ENCODE measurements at places on chromosomes 5 and 9.
A peak's percentile ranks its signal among the peaks of the same experiment; 100 is the strongest.

GRCh38 chr5:114450437-114450836 lies 88.6 kb downstream of the KCNN2 start:
- no peak for DNase-seq

DNA sequence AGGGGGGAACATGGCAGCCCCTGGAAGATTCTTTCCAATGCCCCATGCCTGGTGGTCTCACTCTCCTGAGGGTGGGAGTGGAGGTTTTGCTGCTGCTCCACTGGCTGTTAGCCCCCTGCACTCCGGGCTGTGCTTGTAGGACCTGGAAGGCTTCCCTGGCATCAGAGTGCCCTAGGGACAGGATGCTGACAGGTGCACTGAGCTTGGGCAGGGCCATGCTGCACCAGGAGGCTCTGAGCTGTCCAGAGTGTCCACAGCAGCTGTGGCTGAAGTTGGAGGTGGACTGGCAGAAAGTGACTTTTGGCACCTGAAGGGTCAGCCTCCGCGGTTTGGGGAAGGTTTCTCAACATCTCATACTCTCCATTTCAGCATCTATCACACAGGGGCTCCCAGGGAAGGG lies 249.1 kb downstream of the GADD45G start:
- DNase-seq = no peak

DNA sequence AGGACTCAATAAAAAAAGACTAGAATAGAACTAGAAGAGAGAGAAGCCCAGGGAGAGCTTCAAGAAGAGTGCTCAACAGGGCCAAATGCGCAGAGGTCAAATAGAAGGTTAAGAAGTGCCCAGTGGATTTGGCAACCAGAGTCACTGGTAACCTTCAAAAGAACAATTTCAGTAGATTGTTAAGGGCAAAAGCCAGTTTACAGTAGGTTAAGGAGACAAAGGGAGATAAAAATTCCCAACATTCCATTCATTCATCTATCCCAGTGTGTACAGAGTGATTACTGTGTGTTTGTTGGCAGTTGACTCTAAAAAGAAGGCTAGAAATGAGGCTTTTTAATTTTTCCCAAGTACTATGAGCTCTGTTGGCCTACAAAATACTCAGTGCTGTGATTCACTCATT lies 69.4 kb downstream of the RIGI start:
- no peak for DNase-seq

- DNase-seq = no peak
Measured at GRCh38 chr9:73157811-73158210, 6.1 kb downstream of the ANXA1 start.

DNA sequence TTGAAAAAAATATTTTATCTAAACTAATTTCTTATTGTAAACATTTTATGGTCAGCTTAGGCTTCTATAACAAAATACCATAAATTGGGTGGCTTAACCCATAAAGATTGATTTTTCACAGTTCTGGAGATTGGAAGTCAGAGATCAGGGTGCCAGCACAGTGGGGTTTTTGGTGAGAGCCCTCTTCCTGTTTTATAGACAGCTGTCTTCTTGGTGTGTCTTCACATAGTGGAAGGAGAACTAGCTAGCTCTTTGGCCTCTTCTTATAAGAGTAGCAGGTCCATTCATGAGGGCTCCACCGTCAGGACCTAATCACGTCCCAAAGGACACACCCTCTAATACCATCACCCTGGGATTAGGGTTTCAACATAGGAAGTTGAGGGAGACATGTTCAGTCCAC lies 26.6 kb downstream of the OTULINL start:
- DNase-seq = no peak

GRCh38 chr5:157744051-157745011 lies 819 bp downstream of the LSM11 start:
- DNase-seq = peak; percentile 49

DNA sequence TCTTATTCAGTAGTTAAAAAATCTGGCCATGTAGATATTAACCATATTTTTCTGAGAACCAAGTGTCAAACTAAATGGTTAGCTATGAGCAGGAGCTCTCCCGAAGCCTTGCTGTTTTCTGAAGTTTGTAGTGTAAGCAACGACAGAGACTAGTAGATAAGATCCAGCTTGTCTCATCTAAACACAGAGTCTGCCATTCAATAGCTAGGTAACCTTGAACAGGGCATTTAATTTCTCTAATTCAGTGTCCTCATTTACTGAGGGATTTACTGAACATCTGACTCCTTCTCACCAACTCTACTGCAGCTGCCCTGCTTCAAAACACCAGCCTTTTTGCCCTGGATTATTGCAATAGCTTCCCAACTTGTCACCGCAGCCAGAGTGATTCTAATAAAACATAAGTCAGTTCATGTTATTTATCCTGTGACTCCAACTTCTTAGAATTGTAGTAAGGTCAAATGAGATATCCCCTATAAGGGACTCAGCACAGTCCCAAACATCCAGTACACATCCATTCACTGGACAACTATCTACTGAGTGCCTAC lies 337.0 kb downstream of the PLK2 start:
- DNase-seq = no peak

GRCh38 chr5:122182491-122182921 lies 53.2 kb downstream of the ZNF474 start:
- DNase-seq = no peak

DNA sequence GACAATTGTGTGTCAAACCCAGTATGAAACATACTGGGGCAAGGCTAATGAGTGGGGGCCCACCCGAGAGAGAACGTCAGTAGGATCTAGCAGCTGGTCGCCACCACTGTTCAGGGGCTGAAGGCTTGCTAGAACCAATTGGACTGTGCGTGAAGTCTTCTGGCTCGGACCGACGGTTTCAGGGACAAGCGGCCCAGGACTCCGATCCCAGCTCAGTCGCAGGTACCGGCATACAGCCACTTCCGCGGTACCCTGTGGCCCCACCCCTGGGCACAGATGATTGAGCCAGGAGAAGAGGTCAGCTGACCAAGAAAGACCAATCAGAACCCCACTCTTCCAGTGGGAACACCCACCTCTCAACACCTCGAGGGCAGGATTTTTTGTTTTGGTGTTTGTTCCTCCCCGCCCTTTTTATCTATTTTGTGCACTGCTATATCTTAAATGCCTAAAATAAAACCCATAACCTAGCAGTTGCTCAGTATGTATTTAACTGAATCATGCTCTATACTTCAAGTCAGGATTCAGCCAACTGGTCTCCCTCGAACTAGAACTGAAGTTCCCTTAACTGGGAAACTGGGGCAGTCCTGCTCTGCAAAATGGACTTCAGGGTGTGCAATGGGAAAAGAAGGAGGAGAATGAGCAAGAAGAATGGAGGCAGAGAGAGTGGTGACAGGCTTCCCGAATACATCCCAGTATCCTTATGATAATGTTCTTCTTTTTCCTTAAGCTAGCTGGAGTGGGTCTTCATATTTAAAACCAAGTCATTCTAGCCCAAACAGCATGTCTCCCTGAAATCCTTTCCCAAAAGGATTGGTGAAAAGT lies 21.1 kb upstream of the CPEB4 start:
- no peak for DNase-seq

DNA sequence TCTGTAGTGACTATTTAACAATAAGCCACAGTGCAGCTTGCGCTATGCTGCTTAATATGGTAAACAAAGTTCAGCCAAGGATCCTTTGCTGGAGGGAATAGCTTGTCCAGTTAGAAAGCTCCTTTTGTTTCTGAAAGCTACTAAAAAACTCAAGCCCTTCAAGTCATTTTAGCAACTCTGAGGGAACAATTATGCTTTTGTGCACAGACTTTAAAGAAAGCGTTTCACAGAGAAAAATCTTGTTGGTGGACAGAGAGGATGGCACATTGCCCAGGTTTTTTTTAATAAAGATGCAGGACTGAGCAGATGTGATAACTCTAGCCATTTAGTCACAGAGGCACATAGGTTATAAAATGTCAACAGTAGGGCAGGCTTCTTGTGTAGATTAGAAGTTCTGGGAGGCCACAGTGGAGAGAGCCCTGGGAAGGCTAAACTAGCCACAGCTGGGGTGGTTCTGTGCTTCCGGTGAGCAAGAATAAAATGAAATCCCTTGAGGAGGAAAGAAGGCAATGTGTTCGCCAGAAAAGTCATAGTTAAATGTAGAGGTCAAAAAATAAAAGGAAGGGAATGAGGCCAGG lies 63.4 kb downstream of the ALDH7A1 start:
- DNase-seq = no peak

DNA sequence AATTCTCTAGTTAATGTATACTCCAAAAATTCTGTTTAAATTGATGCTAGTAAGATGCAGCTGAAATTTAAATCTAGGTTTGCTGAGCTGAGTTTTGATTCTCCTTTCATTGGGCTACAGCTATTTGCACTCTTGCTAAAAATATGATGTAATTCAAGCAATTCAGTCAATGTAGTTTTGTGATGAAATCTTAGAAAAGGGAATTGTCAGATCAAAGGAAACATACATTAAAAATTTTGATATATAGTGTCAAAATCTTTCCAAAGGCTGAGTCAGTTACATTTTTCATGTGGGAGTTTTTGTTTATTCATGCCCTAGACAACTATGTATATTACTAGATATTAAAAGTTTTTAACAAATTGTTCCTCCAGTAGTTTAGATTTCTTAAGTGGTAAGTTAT lies 334.9 kb upstream of the DAB2 start:
- DNase-seq = no peak

DNA sequence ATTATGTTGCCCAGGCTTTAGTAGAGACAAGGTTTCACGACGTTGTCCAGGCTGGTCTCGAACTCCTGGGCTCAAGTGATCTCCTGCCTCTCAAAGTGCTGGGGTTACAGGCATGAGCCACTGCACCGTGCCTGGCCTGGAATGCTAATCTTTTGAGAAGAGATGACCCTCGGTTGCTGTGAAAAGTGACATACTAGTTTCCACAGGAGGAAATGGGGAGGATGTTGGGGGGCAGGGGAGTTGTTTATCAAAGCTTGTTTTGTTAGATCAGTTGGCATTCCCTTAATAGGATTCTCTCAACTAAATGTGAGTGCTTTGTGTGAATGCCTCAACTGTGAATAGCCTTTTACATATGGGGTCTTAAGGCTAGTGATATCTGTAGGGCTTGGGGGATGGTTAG lies 16.4 kb upstream of the MATR3 start:
- no peak for DNase-seq

DNA sequence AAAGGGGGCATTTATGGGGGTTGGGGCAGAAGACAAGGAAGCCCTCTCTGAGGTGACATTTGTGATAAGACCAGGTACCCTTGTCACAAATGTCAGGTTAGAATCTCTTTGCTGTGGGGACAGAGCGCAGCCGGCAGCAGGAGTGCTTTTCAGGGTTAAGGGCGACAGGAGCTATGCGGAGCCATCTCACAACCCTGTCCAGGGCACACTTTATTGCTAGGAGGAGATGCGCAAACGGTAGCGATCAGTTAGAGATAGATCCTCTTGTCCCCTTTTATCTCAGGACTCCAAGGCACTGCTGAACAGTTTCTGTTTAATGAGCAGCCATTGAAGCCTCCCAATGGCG lies 438 bp upstream of the LAMC3 start:
- no peak for DNase-seq

- DNase-seq = no peak
Measured at GRCh38 chr5:147751-148150, 43.5 kb upstream of the LRRC14B start.

DNA sequence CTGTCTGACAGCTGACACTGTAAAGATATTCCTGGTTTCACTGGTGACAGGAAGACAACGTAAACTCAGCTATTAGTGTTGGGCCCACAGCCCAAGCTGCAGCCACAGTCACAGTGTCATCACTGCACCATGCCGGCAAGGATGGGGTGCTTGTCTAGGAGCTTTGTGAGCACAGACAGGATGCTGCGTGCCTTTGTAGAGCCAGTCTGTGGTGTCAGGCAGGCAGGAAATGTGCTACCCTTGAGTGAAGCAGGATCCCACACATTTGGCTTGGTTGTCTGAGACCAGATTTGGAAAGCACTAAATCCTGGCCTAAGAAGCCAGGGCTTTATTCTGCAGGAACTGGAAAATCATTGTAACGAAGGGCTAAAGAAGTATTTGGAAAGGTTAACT lies 121.6 kb upstream of the ADAMTS16 start:
- DNase-seq = no peak

- DNase-seq = no peak
Measured at GRCh38 chr5:159386028-159386711, 55.9 kb upstream of the IL12B start.

GRCh38 chr5:10579536-10580521 lies 16.0 kb downstream of the ANKRD33B start:
- DNase-seq = peak; percentile 56

- DNase-seq = no peak
Measured at GRCh38 chr5:150069672-150070627, 16.4 kb downstream of the CSF1R start.

- no peak for DNase-seq
Measured at GRCh38 chr9:135210676-135211523, 123.4 kb downstream of the OLFM1 start.

DNA sequence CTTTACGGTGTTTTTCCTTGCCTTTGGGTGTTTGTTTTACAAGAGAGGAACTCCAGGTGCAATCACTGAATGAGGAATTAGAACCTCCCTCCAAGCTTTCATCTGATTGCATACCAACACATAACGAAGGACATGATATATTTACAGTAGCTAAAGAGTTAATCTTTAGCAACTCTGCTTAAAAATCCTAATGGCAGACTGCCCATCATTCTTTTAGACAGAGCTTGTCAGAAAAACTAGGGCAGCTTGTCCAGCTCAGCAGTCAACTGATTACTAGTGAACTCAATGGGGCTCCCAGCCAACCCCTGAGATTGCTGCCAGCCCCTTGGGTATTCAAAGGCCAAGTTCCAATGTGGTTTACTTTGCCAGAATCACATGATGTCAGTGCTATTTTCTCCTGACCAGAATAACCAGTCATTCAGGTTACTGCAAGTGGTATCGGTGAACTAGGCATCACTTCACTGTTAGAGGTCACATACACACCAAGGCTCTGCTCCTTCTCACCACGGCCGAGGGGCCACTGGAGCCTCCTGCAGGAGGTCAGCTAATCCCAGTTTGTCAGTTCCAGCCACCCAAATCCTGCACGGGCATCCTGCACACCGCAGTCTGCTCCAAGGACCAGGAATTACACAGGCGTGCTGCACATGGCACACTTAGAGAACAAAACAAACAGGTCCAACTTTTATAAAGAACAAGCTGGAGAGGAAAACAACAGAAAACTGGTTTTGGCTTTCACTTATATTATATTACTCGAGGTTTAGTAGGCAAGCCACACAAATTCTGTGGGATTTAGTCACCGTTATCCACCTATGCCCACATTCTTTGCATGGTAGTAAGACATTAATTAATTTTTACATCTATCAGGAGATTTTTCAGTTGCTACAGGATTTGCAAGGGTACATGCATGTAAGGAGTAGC lies 62.5 kb downstream of the NFIB start:
- no peak for DNase-seq

DNA sequence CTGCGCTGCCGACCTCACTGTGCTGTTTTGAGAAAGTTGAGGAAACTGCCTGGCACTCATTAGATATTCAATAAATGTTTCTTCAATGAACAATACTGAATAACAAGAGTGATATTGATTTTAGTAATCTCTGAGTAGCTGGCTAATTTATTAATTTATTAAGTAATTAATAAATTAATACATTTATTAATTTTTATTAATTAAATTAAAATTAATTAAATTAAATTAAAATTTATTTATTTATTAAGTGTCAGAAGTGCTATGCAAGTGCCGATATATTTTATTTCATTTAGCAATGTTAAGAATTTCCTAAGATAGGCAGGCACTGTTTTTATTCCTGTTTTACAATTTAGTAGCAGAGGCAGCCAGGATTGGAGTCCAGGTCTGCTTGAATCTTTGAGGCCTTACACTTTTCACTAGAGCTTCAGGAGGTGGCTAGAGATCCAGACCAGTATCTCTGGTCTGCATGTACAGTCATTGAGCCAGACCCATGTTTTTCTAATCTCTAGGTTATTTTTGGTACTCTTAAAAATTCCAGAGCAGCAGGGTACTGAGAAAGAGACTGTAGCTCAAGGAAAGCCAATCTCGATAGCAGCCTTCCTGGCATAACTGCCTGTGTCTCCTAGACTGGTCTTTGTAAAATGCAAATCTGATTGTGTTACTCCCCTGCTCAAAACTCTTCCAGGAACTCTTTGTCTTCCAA lies 109.2 kb downstream of the ARHGEF28 start:
- no peak for DNase-seq
